SK-N-SH treated with all-trans-retinoic acid at 6 μM for 48 hours (cell line): ENCODE measurements at places on chromosomes 2 and 18.

DNA sequence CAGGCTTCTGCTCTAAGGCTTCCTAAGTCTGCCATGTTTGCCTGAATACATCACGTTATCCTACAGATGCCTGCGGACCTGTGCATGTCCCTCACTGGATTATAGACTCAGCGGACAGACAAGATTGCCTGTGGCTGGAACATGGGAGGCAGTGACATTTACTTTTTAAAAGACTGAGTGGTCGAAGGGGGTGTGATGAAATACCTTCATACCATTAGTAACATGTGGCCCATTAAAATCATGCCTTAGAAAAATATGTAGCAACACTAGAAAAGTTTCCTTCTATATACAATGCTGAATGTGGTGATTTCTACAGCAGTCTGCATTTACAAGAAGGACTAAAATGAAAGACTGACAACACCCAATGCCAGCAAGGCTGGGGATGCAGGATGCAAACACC is 154.4 kb downstream of the ASB1 start:
- ATAC-seq = no peak

DNA sequence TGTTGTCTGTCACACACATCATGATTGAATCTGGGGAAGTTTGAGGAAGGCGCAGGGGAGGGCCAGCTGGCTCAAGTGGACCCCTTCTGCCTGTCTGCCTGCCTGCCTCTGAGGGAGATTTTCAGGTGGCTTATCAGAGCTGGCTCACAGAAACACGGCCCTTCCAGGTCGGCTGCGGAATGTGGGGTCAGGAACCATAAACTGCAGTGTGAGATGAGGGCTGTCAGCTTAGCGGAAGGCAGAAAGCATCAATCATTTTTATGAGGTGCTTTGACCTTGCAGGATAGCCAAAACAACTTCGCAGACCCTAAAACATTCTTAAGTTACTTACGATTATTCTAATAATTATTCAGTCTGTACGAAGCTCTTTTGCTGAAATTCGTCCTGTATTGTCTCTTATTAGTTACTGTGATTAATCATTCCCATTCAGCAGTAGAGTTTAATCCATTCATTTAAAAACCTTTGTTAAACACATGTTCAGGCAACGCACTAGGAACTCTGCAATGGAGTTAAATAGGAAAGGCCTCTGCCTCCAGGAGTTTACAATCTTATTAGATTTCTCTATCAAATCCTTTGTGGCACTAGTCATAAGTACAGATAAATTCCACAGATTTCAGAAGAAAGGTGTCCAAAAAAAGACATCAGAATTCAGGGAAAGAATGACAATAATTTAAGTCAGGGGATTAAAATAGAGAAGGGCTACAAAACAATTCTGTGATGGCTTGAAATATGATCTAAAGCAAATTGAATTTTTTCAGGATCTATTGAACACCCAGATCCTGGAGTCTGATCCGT is 371.6 kb downstream of the HRH4 start:
- ATAC-seq = no peak

DNA sequence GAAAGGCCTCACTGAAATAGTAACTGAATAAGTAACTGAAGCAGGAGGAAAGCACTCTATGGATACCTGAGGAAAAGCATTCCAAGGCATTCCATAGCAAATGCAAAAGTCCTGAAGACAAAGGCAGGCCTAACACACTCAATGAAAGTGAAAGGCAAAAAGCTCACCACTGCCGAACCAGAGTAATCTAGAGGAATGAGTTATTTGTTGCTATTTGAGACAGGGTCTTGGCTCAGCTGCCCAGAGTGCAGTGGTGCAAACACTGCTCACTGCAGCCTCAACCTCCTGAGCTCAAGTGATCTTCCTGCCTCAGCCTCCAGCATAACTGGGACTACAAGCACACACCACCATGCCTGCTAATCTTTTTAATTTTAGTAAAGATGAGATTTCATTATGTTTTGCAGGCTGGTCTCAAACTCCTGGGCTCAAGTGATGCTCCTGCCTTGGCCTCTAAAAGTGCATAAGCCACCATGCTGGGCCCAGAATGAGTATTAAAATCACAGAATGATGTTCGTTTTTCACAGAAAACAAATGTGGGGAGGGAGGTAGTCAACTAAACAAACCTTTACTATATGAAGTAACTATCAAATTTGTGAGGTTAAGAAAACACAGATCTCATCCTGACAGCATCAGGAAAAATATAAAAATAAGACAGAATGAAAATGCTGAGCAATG is 17.9 kb downstream of the PIAS2 start:
- ATAC-seq = peak; percentile 34

DNA sequence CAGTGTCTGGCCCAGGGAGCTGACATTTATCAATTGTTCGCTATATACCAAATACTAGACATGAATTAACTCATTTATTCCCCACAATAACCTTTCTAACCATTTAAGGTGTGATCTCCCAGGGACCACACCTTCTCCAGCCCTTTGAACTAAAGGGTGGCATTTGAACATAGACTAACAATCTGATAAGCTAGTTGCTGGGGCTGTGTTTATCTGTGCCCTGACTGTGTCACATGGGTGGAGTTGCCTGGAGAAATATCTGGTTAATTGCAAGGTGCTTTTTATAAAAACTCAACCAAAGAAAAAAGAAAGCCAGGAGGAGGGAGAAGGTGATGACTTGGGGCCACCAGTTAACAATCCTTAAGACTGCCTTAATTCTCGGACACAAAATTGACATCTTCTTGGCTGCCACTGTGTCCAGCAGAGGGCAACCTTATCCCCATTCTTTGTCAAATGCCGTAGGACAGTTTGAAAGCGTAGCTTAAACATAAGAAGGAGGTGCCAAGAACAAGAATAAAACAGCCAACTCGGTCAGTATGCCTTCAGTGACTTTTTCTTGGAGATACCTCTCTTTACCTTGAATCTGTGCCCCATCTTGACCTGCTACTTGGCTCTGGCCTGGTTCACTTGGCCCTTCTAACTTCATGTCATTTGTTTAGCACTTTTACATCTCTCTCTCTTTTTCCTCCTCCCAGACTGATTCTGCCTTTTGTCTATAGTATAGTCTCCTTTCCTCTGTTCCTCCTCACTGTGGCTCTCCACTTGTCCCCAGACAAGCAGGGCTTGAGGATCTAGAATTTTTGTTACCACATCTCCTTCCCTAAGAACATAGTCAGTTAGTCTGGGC is 183.4 kb downstream of the MYO3B start:
- peak; percentile 94 for ATAC-seq

- ATAC-seq = no peak
These were observed 483.5 kb upstream of the GCFC2 start for GRCh38 chr2:76194031-76194775.

GRCh38 chr2:45669032-45669486 is 17.6 kb downstream of the PRKCE start:
- peak; percentile 55 for ATAC-seq

- ATAC-seq = peak; percentile 98
These were observed 90.4 kb upstream of the SLC35G4 start for GRCh38 chr18:11518788-11519685.

- no peak for ATAC-seq
These were observed 1491.9 kb upstream of the CELF4 start for GRCh38 chr18:39057423-39058064.

- no peak for ATAC-seq
These were observed 190.7 kb upstream of the CCDC68 start for GRCh38 chr18:55149994-55150393.

DNA sequence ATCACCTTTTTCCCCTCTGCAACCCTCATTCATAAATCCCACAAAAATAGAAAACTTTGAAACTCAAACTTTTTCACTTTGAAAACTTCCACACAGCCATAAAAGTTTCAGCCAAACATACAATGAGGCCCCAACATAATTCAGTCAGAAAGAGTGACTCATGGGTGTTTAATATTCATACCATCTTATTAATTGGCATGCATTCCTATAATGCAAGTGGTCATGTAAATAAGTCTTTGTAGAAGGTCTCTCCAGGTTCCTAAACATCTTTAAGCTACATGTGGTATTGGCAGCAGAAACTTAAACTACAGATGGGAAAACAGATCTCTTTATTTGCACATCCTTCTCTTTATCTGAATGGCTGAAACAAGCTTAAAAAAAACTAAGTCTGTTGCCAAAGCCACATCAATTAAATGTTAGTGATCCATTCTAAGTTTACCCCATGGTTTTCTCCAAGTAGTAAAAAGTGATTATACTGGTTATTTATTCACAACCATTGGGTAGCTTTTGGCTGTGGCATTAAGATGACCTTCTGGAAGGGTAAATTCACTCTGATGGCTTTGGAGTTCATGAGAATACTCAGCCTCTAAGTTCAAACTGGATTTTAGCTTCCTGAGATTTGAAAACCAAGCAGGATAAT is 70.2 kb upstream of the LYPD1 start:
- ATAC-seq = no peak

- no peak for ATAC-seq
These were observed 30.4 kb downstream of the UPP2 start for GRCh38 chr2:158131919-158132566.

GRCh38 chr18:65146482-65147021 is 604.3 kb upstream of the CDH7 start:
- ATAC-seq = no peak

DNA sequence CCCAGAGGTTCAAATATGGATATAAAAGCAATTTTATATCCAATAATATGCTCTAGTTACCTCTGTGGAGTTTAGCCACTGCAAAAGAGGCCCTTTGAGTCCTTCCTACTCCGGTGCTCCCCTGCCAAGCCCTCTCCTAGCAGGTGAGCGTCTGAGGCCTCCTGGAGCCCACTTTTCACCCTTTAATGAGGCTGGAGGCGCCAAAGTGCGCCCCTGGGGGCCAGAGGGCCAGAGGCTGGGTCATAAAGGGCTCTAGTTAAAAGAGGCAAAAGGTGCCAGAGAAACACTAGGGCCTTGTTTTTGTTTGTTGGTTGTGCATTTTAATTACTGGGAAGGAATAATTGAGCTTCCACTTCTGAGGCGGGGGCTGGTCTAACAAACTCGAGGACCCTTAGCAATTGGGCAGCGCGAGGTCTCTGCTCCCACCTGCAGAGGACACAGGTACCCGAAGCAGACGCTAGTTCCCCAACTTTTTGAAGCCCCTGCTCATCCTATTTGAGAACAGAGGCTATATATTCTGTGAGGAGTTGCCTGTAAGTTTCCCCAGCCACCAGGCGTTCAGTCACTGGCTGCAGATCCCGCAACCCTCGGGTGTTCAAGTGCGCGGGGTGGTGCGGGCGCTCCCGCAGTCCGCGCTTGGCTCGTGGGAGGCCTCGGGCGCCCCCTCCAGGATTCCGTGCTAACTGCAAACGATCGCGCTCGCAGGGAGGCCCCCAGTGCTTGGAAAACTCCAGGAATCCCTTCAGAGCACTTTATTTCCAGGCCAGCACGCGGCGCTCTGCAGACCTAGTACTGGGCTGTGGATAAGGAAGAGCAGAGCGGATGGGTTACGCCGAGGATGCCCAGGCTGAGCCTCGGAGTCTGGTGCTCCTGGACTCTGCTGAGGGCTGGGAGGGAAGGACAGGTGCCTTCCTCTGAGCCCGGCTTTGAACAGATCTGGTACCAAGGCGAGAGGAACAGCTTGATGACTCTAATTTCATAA is 14.1 kb downstream of the MSGN1 start:
- ATAC-seq = peak; percentile 100

- ATAC-seq = peak; percentile 55; the same call in 2 of the 3 replicates
These were observed 82.8 kb upstream of the DSEL start for GRCh38 chr18:67599277-67599676.

DNA sequence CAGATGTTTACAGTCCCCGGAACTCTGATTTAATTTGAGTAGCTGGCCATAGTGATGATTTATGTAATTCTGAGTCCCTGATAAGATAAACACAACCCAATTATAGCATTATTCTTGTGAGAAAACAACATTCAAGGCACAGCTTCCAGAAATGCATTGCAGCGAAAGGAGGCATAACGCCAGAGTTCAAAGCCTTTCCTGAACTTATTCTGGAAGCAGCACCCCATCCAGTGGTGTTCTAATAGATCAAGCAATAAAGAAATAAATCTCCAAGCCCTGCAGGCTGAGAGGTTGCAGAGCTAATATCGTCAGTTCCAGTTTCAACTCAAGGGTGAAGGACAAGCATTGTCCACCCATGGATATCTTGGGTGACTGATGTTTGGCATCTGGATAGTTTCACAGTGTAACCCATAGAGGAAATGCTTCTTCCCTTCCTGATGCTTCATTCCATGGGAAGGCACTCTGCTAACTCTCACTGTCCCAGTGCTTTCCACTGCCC is 18.8 kb downstream of the CDH2 start:
- peak; percentile 42 for ATAC-seq

DNA sequence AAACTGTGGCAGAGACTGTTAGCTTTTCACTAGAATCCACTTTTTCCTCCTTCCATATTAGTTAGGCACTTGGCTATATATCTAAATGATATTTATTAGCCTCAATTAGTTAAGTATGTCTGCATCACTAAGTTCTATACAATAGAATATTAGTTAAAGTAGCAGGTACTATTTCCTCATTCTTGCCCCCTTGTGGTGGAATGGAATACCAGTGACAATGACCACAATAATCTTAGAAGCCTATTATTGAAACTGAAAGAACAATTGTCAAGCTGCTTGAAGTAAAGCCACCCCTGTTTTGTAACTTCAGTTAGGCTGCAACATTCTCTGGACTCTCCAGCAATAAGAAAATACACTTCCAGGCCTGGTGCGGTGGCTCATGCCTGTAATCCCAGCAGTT is 476.3 kb upstream of the VWC2L start:
- ATAC-seq = no peak
